Stimulated activated CD4-positive, alpha-beta T cell treated with anti-CD3 and anti-CD28 coated beads, Interleukin-1b, Interleukin-23, amount 100 ng/mL, for 48 hours (primary cell): ENCODE measurements at places on chromosomes 5 and 9.

DNA sequence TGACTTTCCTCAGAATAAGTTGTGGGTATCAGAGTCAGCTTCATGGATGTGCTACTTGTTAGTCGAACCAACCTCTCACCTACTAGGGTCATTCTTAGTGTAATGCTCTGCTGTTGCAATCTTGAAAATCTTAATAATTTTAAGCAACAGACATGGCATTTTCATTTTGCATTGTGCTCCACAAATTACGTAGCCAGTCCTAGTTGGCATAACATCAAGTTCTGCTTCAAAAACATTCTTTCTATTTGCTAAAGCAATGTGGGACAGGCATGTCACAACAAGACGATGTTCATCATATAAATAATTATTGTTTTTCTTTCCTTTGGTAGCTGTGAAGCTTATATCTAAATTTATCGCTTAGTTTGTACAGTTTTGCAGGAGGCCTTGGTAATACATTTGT lies 39.3 kb upstream of the CDH12 start:
- DNase-seq, result no peak

- no peak for DNase-seq
Observed at GRCh38 chr5:115735108-115735998, 81.1 kb downstream of the CDO1 start.

DNA sequence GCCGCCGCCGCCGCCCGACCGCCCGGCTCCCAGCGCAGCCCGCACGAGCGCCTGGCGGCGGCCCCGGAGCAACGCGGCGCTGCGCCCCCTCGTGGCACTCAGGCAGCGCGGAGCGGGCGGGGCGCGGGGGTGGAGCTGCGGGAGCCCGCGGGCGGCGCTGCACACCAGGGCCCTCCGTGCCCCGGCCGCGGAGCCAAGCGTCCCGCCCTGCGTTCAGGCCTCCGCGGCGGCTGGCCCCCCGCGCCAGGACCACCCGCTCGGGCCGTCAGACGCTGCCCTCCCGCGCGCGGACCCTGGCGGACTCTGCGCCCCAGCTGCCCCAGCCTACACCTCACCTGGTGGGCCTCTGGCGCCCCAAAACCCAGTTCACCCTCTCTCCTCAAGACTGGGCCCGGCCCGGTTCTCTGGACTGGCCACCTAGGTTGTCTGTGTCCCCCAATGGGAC lies at the start of gene RASGEF1C:
Gene RASGEF1C (minus strand): TSS at position 75 of the 445 bp plus-strand sequence. CDS start 71,159 bp downstream, outside the sequence.
- peak; percentile 58 for DNase-seq

- DNase-seq, result no peak
Observed at GRCh38 chr9:87872079-87872624, 10.5 kb upstream of the SPATA31E1 start.

DNA sequence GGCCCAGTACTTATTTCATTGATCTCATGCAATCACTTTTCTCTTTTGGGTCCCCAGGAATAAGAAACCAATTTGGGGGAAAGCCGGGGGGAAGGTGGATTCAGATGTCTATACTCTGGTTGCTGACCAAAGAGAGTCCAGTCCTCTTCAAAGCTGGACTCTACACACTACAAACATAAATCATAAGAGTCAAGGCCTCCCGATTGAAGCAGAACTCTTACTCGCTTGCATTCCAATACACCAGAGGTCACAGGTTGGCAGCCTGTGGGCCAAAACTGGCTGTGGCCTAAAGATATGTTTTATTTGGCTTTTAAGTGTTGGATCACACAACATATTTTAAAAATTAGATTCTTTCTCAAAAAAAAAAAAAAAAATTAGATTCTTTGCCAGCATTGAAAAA lies 311.4 kb upstream of the MSX2 start:
- DNase-seq, result no peak

DNA sequence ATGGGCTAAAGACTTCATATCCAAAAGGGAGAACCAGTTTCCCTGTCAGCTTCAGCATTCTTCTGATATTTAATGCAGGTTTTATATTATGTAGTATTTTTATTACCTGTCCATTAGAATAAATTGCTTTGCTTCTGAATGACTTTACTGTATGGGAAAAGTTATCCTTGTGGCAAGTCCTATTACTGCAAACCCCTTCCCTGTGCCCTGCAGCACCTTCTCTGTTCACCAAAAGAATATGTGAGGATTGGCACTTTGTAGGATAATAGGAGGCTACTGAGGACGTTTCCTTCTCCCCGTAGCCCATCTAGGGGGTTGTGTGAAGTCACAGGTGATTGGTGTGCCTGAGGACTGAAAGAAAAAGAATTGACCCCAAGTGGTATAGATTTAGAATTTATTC lies 296.1 kb downstream of the KDM4C start:
- no peak for DNase-seq

GRCh38 chr5:89301321-89302025 lies 418.5 kb upstream of the MEF2C start:
- no peak for DNase-seq

GRCh38 chr9:72884508-72884907 lies 68.3 kb downstream of the ALDH1A1 start:
- no peak for DNase-seq

DNA sequence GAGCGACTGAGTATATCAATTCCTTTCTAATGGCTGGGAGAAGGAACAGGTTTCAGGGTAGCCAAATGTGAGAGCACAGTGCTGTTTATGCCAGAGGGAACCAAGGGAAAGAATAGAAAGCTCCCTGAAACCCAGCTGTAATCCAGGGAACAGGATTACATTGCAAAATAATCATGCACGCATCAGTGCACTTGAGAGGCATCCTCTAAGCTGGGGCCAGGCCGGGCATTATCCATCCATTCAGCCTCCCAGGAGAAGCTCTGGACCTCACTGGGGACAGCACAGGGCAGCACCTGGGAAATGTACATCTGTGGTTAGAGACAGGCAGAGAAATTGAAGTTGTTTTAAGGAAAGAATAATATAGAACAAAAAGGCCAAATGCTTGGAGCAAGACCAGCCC lies 72.7 kb downstream of the MTRR start:
- DNase-seq, result no peak
